ENCODE measurements at places on chromosomes 3 and 15.
A peak's percentile ranks its signal among the peaks of the same experiment; 100 is the strongest.

DNA sequence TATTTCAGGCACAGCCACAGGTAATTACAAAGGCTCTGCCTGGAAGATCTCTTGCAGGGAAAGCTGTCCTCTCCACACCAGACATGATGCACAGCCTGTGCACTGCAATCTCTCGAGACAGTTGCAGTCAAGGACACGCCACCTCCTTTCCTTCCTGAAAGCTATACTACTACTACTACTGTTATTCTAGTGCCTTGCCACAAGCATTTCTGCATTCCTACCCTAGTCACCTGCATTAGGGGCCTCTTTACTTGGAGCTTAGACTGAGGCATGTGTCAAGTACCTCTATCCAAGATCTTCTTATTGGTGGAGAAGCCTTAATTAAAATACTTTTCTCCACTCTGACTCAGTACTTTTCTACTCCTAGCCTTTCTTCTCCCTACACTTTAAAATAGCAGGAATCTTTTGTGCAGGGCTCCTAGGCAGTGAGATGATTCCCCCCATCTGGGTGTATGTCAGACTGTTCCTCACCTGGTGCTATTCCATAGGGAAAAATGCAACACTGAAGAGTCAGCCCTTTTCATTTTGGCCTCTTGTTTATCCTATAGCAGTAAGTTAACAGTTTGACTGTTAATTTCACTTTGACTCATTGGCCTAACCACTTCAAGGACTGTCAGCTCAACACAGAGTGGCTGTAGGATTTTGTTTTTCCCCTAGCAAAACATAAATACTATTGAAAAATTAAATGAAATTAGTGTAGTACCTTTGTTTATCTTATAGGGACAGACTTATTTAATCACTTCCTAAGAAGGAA, 78.9 kb downstream of the ESYT3 start:
- DNase-seq: no peak

GRCh38 chr15:69553686-69554085, 101.1 kb downstream of the RPLP1 start:
- DNase-seq: no peak

- DNase-seq: no peak
Measured at GRCh38 chr3:95002438-95003046, 939.7 kb downstream of the NSUN3 start.

DNA sequence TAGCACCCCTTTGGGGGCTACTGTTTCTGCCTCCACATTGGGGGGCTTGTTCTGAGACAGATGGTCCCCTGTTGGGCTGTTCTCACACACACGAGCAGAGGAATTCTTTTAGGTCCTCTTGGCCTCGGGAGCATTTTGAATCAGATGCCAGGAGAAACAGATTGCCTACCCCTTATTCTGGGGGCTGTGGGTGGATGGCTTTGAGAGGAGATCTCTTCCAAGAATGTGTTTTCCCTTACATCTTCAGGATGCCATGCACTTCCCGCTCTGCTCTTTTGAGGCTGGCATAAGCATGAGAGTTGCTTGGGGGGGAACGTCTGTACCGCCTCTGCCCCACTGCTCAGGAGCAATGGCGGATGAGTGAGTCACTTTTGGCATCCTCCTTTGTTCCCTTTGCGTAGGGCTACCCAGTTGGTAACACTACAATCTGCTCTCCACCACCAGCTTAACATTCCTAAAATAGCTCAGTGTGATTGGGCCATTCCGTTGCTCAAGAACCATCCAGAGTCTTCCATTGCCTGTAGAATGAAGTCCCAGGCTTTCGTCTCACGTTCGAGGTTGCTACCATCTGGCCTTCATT, 154.4 kb downstream of the RPLP1 start:
- DNase-seq: peak; percentile 29

- DNase-seq: no peak
Measured at GRCh38 chr15:90441027-90441426, 53.0 kb downstream of the IQGAP1 start.

DNA sequence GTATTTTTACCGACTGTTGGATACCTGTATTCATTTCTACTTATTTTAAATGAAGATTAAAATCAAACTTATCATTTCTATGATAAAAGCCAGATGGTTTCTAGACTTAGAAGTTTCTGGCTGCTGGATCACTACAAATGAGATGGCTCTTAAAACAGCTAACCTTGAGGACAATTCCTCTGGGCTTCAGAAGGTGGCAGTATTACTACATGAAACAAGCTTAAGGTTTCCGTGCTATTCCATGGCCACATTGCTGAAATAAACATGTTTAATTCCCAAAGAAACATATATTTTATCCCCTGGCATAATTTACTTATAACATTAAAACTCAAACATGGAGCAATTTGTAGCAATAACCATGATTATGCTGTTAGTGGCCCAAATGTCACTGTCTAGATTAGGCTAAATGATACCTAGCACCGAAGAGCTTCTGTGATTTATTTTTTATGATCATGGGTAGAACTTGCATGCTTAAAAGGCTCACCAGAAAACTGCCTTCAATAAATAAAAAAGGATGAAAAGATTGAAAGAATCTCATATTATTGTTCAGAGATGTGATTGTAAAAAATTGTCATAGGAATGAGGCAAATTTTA, 204.0 kb upstream of the NANOGP8 start:
- DNase-seq: peak; percentile 19

- DNase-seq: peak; percentile 74
Measured at GRCh38 chr3:71102111-71102983, 481.2 kb downstream of the FOXP1 start.

DNA sequence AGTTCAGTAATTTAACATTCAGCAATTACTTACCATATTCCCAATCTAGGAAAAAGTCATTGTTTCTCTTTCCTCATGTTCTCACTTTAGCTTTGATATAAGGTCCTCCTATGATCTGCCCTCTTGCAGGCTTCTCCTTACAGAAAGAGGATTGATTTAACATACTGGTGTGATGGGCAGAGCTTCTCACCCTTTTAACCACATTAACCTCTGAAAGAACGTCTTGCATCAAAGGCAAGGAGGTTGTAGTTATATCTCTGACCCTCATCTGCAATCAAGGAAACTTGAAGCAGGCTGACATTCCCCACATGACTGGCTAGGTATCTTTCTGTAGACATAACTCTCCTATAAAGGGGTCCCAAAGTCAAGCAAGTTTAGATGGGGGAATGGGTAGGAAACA, 39.5 kb downstream of the BTLA start:
- DNase-seq: no peak

DNA sequence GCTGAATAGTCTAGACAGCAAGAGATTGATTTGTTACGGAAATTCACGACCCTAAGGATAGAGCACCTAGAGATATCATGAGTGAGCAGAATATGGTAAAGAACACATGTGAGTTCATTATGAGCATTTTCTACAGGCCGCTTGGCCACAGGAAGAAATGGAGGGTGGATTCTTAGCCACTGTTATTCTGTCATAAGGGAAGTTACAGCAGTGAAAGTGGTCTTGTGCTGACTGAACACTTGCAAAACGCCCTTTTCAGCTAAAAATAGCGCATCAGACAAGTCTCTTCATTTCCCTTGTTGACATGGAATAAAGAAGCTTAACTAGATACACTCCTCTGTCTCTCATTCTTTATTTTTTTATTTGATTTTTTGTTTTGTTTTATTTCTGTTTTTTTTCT, 19.8 kb downstream of the DGKG start:
- DNase-seq: peak; percentile 92

- no peak for DNase-seq
Measured at GRCh38 chr3:70657454-70657853, 345.0 kb upstream of the MDFIC2 start.

Data from inflammatory macrophage treated with lipopolysaccharide for 4 hours (primary cell).